Stimulated activated CD4-positive, alpha-beta T cell treated with anti-CD3 and anti-CD28 coated beads, Interleukin-15, amount 100 ng/mL, for 1 hour (primary cell): ENCODE measurements at places on chromosomes 4 and X.

DNA sequence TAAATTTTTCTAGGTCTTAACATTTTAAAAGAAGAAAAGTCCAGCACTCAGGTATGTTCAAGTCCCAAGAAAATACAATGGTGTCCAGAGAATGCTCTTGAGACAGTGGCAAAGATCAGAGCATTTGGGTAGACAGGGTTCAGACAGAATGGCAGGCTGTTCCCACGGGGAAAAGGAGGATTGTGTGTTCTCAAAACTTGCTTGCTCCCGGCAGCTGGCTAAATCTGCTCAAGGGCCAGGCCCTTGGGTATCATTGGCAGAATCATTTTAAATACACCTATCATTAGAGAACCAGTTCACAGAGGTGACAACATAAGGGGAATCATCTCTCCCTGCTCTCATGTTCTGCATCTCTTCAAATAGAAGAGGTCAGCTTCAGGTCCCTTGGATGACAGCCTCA, 456.3 kb downstream of the DTHD1 start:
- no peak for DNase-seq

- no peak for DNase-seq
These were observed 55.2 kb downstream of the HPGD start for GRCh38 chr4:174467107-174467506.

- no peak for DNase-seq
These were observed 3.9 kb upstream of the SYN1 start for GRCh38 chrX:47623540-47624027.

GRCh38 chr4:71201817-71202576, 136.8 kb upstream of the SLC4A4 start:
- DNase-seq, result no peak

DNA sequence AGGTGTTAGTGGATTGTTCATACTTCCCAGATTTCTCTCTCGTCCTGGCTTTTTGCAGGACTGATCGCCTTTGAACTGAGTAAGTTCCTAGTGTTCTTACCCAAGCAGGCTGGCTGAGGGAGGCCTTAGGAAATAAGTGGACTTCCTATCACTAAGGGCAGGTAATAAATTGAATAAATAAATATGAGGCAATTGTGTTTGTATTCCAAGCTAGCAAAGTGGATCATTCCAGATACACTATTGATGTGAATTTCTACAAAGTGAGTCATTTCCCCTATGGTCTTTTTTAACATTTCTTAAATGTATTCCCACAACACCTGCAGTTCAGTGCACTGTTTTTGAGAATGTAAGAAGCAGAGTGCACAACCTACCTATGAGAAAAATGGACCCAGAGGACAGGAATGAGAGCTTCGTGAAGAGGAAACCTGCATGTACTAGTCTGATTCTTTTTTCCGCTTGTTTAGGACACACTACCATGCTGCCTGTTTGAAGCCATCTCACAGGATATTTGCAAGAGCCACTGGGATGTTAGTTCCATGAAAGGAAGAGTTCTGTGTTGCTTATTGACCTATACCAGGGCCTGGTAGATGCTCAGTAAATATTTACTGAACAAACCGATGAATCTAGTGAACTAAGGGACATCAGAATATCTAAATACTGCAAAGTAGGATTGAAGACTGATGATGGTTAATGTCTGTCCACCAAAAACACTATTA, 29.0 kb upstream of the SMAD1 start:
- no peak for DNase-seq

- no peak for DNase-seq
These were observed 382.7 kb downstream of the UNC5C start for GRCh38 chr4:95165926-95166524.

- no peak for DNase-seq
These were observed 2.6 kb downstream of the CTBP1 start for GRCh38 chr4:1246111-1246881.
